Stimulated activated CD4-positive, alpha-beta T cell treated with anti-CD3 and anti-CD28 coated beads, TNF-alpha, amount 100 ng/mL, for 4 hours (primary cell): ENCODE measurements at places on chromosomes 11 and 22.

GRCh38 chr11:117841551-117842031 is 17.0 kb upstream of the FXYD2 start:
- DNase-seq = no peak

- no peak for DNase-seq
Measured at GRCh38 chr11:116808262-116809175, 14.6 kb downstream of the APOA4 start.

DNA sequence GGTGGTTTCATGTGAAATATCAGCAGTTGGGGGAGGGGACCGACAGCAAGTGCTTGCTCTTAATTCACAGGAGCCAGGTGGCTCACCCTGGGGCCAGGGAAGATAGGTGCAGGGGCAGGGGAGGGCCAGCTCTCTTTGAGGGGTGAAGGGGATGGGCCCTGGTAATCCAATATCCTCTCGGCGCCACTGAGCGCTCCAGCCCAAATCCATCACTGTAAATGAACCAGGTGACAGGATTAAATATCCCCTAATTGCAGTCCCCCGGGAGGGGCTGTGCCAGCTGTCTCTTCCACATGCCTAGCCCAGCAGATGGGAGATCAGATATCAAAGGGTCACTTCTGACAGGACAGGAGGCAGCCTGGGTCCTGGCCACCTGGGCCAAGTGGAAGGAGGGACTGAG is 531.8 kb upstream of the CADM1 start:
- no peak for DNase-seq

- no peak for DNase-seq
Measured at GRCh38 chr22:22168190-22168940, 76.2 kb upstream of the VPREB1 start.

GRCh38 chr11:15101072-15101709 is 13.5 kb upstream of the INSC start:
- DNase-seq = peak; percentile 19

DNA sequence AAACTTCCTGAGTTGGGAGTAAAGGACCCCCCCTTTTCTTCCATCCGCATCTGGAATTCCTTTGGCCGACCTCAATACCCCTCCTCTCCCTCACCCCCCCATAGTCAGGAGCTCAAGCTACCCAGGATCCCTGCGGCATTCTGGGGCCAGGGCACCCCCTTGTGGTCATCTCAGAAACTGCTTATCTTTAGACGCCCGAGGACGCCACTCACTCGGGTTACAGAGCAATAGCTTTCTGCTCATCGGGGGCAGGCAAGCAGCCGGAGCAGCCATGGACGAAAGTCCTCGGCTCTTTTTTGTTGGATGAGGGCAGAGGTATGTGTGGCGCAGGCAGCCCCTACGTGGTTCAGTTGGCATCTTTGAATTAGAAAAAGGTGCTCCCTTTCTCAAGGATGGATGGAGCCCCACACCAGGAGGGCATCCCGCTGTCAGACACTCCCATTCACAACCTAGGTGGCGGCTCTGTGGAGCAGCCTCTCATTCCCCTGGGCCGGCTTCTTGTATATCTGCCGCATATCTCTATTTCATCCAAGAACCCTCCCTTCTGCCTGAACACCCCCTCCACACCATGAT is 2.3 kb downstream of the C1QTNF5 start:
- DNase-seq = peak; percentile 45

GRCh38 chr11:69642913-69643632 is 2.1 kb downstream of the CCND1 start:
- peak; percentile 73 for DNase-seq

- DNase-seq = no peak
Measured at GRCh38 chr11:67489203-67489884, 6.5 kb downstream of the AIP start.

- DNase-seq = no peak
Measured at GRCh38 chr11:44464741-44465140, 100.7 kb upstream of the CD82 start.

- DNase-seq = no peak
Measured at GRCh38 chr11:6616596-6617250, 2.5 kb downstream of the TPP1 start.

GRCh38 chr11:94449029-94449428 is 44.6 kb downstream of the MRE11 start:
- DNase-seq = no peak

DNA sequence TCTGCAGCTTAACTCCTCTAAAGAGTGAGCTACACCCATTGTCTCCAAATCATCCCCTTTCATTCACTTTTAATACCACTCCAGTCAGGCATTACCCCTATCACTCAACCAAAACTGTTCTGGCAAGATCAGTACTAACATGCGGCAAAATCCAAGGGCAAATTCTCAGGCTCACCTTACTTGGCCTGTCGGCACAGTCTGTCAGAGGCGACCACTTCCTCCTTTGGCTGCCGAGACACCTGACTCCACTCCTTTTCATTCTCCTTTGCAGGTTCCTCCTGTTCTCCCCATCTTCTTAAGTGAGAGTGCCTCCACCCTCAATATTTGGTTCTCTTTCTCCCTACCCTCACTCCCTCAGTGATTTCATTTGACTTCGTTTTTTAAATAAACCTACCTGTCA is 4.2 kb downstream of the C11orf91 start:
- DNase-seq = no peak

GRCh38 chr11:46099963-46100316 is 21.3 kb downstream of the PHF21A start:
- DNase-seq = no peak

- DNase-seq = no peak
Measured at GRCh38 chr11:28049338-28050216, 58.4 kb downstream of the KIF18A start.

- DNase-seq = no peak
Measured at GRCh38 chr11:77183431-77183984, 55.5 kb downstream of the MYO7A start.

DNA sequence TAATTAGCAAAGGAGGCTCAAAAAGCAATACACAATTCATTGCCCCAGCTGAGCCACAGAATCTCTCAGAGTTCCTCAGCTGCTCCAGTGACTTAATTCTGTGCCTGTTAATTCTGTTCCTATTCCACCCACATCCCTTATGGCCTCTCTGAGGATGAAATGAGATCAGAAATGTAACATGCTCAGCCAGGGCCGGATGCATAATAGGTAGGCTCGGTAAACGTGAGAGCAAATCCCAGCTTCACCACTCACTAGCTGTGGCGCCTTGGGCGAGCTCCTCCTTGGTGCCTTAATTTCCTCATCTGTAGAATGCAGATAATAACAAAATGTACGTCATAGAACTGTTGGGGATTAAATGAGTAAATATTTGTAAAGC is 42.8 kb upstream of the DKK3 start:
- no peak for DNase-seq

DNA sequence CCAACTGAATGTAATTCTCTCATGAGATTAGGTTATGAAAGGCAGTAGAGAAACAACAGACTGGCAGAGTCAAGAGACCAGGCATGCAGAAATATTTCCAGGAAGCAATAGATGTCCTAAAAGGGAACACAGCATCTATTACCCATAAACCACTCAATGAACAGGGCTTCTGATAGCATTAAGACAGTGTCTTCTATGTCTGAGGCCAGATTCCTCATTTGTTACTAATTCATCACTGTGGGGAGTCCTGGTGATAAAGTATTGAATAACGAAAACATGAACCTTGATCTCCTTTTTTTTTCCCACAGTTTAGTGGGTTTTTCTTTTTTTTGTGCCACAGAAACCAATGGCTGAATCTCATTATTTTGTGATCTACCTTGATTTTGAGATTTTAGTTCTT is 339.0 kb downstream of the METTL15 start:
- DNase-seq = no peak

- no peak for DNase-seq
Measured at GRCh38 chr11:103532133-103532788, 423.0 kb downstream of the DYNC2H1 start.

- no peak for DNase-seq
Measured at GRCh38 chr11:79150966-79151365, 289.9 kb downstream of the TENM4 start.

DNA sequence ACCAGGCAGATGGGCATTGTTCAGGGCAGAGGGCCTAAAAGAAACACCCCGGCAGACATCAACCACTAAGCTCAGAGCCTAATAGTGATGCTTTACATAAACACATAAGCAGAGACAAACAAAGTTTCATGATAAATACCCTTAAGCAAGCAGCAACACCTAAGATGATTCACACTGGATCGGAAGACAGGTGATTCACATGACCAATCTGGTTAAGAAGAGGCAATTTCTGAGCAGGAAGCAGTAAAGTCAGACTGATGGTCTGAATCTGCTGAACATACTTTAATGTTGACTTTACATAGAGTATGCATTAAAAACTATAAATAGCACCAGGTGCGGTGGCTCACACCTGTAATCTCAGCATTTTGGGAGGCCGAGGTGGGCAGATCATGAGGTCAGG is 56.1 kb downstream of the SYN3 start:
- DNase-seq = no peak

DNA sequence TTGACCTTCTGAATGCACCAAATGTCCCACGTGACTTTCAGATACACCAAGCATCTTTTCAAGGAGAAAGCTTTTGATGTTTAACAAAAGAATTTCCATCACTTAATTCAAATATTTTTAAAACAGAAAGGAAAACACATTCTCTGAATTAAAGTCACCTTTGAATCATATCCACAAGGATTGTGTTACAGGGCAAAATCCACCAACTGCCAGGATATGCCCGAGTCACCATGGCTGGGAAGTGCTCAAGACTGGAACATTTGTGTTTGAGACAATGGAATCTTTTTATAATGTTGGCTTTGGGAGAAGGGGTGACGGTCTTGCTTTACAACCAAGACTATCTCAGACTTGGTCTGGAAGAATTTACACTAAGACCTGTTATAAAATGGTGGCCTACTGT is 40.8 kb downstream of the BID start:
- no peak for DNase-seq

DNA sequence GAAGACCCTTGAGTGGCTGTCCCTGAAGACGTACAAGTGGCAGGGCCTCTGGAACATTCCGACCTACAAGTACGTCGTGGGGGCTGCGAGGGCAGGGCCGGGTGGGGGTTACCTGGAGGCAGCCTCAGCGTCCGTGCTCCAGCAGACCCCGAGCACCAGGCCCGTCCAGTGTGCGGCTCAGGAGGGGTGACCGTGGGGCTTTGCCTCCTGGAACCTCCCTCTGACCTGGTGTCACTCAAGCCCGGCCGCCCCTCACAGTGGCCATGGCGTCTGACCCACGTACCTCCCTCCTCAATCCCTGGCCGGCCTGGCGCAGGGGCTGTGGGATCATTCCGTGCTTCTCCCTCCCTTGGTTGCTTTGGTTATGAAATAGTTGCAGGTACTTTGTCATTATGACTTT is 18.5 kb downstream of the RNH1 start:
- no peak for DNase-seq

GRCh38 chr11:118200497-118200896 is 24.1 kb upstream of the SCN2B start:
- no peak for DNase-seq

DNA sequence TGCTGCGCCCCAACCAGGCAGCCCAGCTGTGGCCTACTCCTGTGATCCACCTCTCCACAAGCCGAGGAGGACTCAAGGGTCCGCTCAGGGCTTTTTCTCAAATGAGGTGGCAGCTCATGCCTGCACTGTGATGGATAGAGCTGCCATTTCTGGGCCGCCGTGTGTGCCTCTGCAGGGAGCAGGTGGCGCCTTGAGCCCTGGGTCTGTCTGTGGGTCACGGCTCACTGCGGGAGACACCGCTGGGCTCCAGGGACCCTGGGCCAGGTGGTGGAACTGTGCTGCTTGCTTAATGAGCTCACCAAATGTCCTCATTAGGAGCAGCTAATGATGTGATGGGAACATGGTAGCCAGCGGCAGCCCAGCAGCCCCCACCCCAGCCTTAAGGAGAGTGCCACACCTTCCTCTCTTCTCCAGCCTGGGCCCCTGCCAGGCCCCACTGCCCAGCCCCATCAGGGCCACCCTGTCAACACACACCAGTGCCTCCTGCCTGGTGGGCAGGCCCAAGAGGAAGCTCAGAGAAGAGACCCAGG is 50.8 kb downstream of the DHCR7 start:
- no peak for DNase-seq

GRCh38 chr11:76339221-76339620 is 41.7 kb downstream of the THAP12 start:
- DNase-seq = no peak

GRCh38 chr11:111438168-111438567 is 59.1 kb upstream of the POU2AF1 start:
- no peak for DNase-seq

DNA sequence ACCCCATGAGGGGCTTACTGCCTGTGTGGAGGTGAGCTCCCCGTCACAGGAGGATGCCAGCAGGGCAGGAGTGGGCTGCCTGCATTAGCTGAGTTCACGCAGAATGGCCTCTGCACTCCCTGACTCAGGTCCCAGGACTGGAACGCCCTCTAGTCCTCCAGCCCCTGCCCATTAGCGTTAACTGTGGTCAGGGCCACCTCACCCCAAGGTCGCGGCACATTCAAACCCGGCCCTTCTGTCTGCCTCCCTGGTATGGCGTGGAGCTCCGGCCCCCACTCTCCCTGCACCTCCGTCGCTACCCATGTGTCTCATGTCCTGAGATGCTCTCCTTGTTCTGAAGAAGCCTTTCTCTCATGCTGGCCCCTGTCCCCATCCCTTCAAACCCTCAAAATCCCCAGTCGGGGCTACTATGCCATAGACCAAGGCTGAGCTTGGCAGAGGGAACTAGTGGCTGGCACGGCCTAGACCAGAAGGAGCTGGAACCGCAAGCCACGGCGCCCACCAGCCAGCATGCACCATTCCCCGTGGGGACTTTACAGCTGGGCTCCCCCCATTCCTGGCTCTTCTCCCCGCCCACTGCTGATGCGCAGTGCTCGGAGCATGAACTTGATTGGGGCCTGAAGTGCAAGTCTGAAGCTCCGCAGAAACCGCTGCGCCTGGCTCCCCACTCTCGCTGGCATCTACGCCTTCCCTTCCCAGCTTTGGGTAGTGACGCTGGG is 79.5 kb upstream of the RTL6 start:
- no peak for DNase-seq

GRCh38 chr11:17522655-17523054 is 21.6 kb downstream of the USH1C start:
- no peak for DNase-seq

DNA sequence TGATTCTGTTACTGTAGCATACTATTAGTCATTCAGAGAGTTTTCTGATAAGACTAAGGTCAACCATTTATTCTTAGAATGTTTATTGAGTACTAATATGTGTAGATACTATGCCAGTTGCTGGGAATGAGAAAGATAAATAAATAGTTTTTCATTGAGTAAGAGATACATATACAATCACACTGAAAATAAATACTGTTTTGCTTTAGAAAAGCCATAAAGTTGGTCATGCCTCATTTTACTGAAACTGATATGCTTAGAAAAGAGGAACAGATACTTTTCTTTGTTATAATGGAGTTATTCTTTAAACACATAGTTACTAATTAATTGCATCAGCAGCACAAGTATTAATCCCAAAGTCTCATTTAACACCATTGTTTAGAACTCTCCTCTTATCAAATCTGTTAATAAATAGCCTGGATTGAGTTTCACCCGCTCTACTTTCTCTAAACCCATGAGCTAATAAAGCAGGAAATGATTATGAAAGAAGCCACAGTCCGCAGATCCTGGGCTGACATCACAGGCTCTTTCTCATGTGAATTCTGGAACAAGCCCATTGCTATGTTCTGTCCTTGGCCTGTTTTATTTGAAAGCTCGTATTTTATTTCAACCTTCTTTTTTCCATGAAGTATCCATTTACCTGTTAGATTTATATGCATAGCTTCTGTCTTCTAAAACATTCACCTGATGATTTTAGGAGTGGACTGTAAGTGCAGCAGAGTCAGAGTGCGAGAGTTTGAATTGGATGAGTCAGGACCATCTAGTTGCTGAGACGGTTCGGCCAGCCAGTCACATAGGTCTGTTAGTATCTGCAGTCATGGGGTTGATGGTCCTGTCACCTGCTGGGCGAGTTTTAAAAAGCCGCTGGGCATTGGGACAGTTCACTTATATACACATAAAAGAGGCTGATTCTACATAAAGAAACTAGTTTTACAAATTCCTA is 35.5 kb downstream of the PIWIL4 start:
- no peak for DNase-seq
